ENCODE measurements at places on chromosomes 7 and 10.

DNA sequence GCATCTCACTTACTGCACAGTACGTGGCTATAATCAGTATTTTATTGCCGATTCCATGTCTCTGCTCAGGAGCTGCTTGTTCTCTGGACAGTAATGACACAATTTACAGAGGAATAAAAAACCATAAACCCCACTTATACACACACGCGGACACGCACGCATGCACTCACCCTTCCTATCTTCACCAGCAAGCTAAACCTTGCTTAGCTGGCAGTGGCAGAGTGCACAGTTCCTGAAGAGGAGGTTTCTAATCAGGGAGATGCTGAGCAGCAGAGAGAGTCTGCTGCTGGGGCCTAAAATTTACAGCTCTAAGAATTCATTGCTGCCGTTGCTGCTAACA lies 66.3 kb downstream of the SND1 start:
- no peak for DNase-seq

GRCh38 chr10:42859256-42859655 lies 76.7 kb downstream of the BMS1 start:
- no peak for DNase-seq

GRCh38 chr7:27943241-27943640 lies 203.3 kb downstream of the TAX1BP1 start:
- no peak for DNase-seq

- no peak for DNase-seq
Observed at GRCh38 chr10:24989867-24990266, 26.1 kb downstream of the ENKUR start.

DNA sequence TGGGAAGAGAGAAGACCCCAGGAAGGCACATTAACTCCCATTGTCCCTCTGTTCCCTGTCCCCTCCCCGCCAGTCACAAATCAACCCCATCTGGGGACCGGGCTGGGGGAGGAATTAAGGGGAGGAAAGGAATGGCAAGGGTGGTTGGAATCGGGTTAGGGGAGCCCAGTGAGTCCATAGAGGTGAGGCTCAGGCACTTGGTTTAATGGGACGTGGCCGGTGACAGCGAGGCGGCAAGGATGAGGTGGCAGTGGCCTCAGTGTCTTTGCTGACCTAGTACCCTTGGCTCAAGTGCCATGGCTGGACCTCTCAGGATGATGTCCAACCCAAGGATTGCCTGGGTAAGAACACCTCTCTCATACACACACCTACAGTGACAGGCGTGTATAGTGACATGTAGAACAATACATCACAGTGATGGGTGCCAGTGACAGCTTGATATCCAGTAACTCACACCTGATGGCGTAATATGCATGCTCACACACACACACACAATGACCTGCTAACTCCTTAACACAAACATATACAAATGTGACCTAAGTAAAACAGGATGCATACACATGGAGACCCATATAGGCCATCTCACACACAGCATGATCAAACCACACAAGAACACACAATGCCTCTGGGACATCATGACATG lies 12.3 kb downstream of the KCNIP2 start:
- no peak for DNase-seq

DNA sequence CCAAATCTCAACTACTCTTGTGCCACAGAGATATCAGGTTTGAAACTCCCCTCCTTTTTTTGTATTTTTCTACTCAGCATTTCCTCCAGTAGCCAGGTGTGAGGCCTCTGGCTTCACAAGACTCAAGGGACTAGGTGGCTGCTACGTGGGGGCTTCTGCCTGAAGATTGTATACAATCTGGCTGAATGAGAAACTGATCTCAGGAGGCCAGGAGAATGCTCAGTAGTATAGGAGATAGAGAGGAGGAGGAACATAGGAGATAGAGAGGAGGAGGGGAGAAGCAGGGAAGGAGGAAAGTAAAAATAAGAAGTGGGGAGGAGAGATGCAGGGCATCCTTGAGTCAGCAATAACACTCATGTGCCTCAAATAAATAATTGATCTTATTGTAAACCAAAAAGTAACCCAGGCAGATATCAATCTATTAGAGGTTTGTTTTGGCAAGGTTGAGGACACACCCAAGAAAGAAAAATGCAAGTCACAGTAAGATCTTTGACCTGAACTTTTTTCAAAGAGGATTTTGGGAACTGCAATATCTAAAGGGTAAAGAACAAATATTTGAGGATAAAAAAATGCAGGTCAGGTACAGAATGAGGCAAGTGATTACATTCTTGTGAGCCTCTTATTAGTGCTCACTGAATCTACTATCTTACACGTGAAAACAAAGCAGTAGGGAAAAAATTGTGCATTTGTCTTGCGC lies 36.8 kb downstream of the AKR1C8 start:
- no peak for DNase-seq

- no peak for DNase-seq
Observed at GRCh38 chr10:113241599-113242360, 291.7 kb downstream of the TCF7L2 start.

GRCh38 chr7:101420436-101420835 lies 57.8 kb downstream of the COL26A1 start:
- no peak for DNase-seq

DNA sequence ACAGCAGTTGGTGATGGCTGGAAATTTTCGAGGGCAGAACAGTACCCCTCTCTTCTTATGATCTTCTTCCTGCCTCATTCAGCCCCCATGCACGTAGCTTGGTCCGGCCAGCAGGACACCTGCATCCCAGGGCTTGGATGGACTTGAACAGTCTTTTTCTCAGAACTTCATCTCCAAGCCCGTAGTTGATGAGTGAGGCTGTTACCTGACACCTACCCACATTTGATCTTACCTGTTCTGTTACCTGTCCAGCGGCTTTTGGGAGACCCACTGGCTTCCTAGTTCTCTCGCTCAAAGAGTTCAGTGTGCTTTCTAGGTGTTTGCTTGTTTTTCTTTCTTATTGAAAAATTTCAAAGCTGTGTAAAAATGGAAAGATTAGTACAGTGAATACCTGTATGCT lies 212.2 kb downstream of the CUX1 start:
- no peak for DNase-seq

GRCh38 chr10:72020914-72021809 lies 57.0 kb downstream of the CHST3 start:
- peak; percentile 86 for DNase-seq

DNA sequence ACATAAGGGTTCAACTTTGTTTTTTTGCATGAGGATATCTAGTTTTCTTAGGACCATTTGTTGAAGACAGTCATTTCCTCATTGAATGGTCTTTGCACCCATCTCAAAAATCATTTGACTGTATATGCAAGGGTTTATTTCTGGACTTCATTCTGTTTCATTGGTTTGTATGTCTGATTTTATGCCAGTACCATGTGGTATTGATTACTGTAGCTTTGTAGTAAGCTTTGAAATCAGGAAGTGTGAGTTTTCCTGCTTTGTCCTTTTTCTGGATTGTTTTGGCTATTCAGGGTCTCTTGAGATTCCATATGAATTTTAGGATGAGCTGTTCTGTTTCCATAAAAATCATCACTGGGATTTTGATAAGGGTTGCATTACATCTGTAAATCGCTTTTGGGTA lies 63.9 kb downstream of the SND1 start:
- DNase-seq = no peak

- DNase-seq = peak; percentile 83
Observed at GRCh38 chr10:105797234-105797890, 1156.3 kb downstream of the SORCS3 start.

DNA sequence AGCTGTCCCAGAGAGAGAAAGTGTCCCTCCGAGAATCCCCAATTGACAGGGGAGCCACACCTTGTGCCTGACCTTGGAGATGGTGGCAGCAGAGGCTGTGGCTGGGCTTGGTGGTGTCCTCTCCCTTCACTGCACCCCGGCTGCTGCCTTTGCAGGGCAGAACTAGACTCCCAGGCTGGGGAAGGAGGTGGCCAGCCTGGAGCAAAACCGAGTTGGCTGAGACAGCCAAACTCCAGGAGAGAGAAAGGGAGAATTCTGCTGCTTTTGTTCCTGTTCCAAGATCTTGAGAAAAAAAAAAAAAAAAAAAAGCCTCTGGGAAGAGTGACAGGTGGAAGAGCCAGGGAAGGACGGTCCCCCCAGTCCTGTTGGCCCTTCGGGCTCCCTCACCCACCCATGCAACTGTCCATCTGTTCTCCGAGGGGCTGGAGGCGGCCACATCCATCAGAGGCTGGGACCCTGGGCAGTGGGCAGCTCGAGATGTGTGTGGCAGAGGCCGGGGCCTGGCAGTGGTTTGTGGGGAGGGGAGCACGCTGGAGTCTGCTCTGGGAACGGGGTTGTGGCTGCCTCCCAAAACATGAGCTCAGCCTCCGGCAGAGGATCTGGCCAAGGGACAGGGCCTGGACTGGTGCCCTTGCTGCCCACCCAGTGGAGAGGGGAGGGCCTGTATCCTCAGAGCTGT lies 35.5 kb downstream of the CLIP2 start:
- DNase-seq = no peak

GRCh38 chr10:1577373-1577770 lies 160.0 kb downstream of the ADARB2 start:
- DNase-seq = no peak

- DNase-seq = no peak
Observed at GRCh38 chr7:13603661-13604060, 385.8 kb downstream of the ETV1 start.

DNA sequence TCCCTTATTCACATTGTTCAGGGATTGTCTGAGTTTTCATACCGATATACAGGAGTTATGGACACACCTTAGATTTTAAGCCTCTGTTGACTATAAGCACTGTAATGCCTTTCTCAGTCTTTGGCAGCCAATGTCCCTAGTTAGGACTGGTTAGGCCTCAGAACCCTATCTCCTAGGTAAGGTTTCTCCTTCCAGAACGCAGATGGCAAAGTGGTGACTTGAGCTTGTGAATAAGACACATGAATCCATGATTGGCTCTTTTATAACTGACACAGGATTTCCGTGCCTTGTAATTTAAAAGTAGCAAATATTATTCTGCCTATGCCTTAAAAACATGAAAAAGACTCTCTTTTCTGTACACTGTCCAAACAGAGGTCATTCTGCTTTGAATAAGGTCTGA lies 12.5 kb upstream of the RNF148 start:
- no peak for DNase-seq

GRCh38 chr10:122225330-122225729 lies 45.8 kb upstream of the BTBD16 start:
- peak; percentile 10 for DNase-seq

GRCh38 chr7:142739923-142740492 lies 9.3 kb upstream of the PRSS1 start:
- no peak for DNase-seq

DNA sequence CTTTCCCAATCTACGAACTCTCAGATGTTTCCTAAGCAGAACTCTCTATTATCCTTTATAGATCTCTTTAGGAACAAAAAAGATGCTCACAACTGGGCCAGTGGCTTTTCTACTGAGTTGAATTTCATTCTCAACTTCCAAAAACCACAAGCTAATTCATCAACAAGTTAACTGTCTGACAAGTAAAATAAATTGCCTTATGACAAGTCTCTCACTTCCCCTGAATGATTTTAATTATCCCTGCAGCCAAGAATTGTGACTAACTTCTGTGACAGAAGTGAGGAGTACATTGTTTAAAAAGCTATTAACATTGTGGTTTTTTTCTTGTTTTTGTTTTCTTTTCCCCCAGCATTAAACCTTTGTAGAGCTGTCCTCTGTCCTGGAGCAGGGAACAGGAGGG lies 343.1 kb downstream of the HPSE2 start:
- no peak for DNase-seq

DNA sequence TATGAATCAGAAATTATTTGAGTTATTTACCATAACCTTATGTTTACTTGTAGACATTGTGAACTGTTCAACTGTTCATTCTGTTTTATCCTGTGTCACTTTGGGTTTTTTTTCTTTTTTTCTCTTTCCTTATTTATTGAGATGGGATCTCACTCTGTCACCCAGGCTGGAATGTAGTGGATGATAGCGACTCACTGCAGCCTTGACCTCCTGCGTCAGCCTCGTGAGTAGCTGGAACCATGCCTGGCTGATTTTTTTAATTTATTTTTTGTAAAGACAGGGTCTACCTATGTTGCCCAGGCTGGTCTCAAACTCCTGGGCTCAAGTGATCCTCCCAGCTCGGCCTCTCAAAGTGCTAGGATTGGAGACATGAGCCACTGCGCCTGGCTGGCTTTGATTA lies 97.1 kb downstream of the CSTF2T start:
- no peak for DNase-seq

GRCh38 chr10:118246332-118247295 lies 95.5 kb downstream of the FAM204A start:
- DNase-seq = no peak

GRCh38 chr7:93212881-93213280 lies 13.4 kb downstream of the HEPACAM2 start:
- no peak for DNase-seq

GRCh38 chr7:121798896-121799295 lies 74.1 kb upstream of the PTPRZ1 start:
- DNase-seq = no peak

GRCh38 chr7:84876061-84876821 lies 310.6 kb downstream of the SEMA3D start:
- DNase-seq = no peak

DNA sequence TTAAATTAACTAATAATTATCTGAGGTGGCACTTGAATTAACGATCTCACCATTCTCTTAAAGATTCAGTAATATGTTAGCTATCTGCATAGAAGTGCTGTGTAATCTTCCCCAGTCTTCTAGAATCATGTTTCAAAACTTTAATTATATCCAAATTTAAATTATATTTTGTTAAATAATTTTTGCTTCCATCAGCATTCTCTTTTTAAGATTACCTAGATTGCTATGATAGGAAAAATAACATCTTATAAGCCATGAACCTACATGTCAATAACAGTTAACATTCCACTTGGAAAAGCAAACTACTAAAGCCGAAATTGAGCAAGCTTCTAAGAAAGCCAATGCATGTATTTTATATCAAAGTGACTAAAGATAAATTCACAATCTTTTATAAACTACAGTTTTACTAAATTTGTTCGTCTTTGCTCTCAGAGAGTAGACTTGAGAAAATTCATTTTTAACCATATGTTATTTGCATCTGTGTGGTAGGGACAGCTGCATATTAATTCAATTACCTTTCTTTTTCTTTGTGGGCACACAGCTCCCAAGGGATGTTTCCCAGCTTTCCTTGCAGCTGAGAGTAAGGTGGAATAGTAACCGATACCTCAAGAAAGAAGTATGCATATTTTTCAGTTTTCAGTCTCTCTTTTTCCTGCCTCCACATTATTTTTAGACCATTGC lies 105.4 kb upstream of the ABCB5 start:
- no peak for DNase-seq

- DNase-seq = no peak
Observed at GRCh38 chr10:126337251-126337810, 50.9 kb downstream of the ADAM12 start.

DNA sequence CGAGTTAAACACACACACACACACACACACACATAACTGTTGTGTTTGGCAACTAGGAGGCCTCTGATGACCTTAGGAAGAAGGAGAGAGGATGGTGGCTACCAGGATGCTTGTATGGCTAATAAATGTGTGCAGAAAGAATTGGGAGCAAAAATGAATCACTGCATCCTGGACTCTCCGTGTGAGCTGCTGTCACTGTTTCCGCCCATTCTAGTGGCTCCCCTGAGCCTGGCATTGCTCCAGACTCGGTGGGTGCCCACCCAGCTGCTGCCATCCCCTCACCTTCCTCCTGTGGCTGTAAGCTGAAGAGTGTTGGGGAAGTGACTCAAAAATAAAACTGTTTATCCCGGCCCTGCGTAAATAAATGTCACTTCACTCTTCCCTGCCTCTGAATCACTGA lies 149.5 kb upstream of the MINDY3 start:
- DNase-seq = no peak

- no peak for DNase-seq
Observed at GRCh38 chr7:130160455-130160854, 44.8 kb downstream of the TMEM209 start.

- DNase-seq = peak; percentile 47
Observed at GRCh38 chr7:2862831-2863361, 18.8 kb upstream of the GNA12 start.

Measured in amniotic epithelial cell (primary cell).